ENCODE measurements at places on chromosomes 6 and 20. TPM values are rescaled to one million over a fixed set of nuclear protein-coding genes. Genes with fewer than 3 reads are reported as not detected.

DEFB124 gene
- not detected for total RNA-seq

RAB44 gene
- under 0.01 TPM for total RNA-seq

SLC24A3 gene
- total RNA-seq = under 0.01 TPM

CST3 gene
- 112 TPM for total RNA-seq

FAM120B gene
- 13.1 TPM for total RNA-seq

GRCh38 chr20:37327748-37328147 is 18.2 kb upstream of the SRC start:
- DNase-seq = no peak

- DNase-seq = no peak
Observed at GRCh38 chr20:53247468-53248103, 275.4 kb downstream of the TSHZ2 start.

- peak; percentile 96 for DNase-seq
Observed at GRCh38 chr6:140393665-140394540, 1019.5 kb upstream of the CITED2 start.

DNA sequence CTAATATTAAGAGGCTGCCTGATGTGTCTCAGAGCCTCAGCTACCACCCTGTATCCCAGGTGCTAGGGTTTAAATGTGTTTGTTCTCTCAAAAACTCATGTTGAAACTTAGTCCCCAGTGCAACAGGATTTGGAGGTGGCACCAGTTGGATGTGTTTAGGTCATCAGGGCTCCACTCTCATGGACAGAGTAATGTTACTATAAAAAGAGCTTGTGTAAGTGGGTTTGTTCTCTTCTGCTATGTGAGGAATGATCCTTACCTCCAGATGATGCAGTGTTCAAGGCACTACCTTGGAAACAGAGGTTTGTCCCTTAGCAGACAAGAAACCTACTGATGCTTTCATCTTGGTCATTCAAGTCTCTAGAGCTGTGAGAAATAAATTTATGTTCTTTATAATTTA is 164.9 kb upstream of the EPHA7 start:
- no peak for DNase-seq

DNA sequence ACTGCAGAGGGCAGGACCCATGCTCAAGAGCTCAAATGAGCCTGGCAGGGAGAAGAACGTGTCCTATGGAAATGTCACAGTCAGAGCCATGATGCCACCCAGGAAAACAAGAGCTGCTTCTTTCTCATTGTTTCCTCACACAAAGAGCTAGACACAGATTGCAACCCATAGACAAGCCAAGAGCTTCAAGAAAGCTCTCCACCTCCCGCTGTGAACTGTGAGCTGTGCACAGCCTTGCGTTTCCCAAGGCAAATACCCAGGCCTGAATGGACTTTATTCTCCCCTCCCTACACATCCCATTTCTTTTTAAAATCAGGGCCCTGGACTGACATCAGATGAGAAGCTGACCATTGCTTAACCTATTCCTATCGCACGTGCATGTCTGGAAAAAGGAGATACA is 388.8 kb downstream of the RNGTT start:
- no peak for DNase-seq

DNA sequence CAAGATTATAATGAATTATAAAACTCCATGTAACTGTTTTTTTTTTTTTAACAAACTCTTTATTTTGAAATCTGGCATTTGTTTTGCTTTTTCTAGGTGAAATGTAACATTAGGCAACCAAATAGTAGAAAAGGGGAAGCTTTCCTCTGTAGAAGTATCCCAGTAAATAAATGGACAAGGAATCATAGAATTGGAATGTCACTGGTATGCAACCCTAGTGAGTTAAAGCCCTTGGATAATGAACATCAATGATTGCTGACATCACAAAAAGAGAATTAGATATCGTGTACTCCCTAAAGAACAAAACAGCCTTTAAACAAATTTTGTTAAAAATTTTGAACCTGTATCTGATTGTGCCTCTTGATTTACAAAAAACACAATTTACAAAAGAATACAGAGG is 93.9 kb upstream of the OGFRL1 start:
- no peak for DNase-seq

DNA sequence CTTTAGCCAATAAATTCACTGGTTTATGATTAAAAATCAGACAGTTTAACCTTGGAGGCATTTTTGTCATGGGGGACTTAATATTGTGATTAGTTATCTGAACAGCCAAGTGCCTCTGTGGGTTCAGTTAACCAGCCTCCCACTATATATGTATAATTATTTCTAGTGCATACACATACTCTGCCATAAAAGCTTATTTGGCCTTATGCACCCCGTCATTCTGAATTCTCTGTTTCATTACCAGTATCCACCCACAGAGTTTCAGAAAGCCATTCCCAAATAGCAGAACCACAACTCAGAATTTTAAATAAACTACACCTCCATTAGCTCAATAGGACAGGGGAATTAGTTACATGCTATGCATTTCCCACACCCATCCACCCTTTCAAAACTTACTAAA is 279.7 kb downstream of the ZFAND3 start:
- DNase-seq = no peak

GRCh38 chr6:38957426-38957825 is 91.2 kb upstream of the GLP1R start:
- no peak for DNase-seq

DNA sequence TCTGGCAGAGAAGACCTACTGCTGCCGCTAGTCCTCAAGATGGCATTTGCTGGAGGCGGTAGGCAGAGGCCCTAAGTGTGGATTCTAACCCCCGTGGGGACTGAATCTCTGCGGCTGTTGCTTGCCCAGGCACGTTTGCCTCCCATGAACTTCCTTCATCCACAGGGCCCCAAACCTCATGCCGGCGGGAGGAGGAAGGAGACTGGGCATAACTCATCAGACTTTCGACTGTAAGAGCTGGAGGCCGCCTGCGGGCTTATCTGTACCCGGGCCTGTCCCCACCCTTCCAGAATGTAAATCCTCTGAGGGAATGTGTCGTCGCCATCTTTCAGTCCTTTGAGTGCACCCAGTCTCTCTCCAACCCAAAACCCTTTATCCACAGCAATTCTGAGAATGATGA is 990 bp downstream of the ZFP57 start:
- DNase-seq = no peak

- no peak for DNase-seq
Observed at GRCh38 chr20:40442181-40442963, 246.7 kb downstream of the MAFB start.

Measured in dermis microvascular lymphatic vessel endothelial cell (primary cell).